ENCODE measurements at places on chromosomes 1 and 21.

GRCh38 chr1:118988186-118989005 lies at the start of gene TBX15:
Gene TBX15 (minus strand): TSS chr1:118988343. CDS start chr1:118987795, 548 bp downstream.
- DNase-seq = no peak

DNA sequence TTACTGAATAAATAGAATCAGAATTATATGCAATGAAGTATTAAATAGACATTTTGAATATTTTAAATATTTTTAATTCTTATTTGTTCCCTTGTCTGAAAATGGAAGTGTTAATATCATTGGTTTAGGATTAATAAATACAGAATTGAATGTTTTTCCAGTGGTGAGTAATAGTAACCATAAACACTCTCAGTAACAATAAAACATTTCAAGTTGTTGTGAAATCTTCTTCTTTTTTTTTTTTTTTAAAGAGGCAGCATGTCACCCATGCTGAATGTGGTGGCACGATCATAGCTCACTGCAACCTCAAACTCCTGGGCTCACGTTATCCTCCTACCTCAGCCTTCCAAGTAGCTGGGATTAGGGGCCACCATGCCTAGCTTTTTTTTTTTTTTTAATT lies 86.2 kb upstream of the ZBTB18 start:
- no peak for DNase-seq

DNA sequence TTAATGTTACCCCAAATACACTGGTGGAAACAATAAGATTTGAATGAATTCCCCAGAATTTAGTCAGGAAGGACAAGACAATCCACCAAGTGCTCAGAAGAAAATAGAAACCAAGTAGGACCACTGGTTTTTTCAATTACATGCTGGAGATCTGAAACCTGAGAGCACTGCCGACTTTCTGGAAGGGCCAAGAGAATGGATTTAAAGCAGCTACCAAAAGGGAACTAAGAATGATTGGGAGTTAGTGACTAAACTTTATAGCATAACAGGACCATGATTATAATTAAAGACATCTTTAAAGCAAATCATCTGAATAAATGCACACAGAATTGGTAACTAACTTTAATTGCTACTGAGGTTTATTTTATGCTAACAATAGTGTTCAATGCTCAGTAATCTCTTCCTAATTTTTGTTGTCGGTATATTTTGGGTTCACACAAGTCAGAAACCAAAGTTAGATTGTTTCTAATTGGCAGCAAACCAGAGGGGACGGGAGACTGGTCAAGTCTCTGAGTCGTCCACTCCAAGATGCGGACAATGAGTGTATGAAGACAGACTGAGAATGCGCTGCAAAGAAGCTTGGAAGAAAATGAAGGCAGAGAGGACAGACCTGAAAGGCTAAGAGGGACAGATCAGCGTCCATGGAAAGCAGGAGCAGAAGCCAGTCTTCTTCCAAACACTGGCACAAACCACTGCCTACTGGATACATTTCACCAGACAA lies 2.3 kb upstream of the RGS13 start:
- DNase-seq = no peak

DNA sequence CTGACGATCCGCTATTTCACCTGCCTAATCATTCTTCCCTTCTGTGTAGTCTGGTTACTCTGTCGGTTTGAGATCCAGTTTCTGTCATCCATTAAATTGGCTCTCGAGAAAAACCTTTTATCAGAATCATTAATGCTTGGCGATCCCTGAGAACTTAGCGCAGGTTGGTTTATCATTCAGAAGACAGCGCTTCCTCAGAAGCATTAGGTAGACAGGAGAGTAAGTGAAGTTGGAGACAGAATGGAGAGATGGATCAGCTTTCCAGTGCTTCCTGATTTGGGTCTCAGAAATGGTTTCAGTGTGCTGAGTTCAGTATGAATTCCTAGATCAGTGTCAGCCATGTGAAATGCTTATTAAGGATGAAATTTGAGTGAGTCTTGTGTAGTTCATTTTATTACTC lies 1.3 kb downstream of the USP1 start:
- no peak for DNase-seq

DNA sequence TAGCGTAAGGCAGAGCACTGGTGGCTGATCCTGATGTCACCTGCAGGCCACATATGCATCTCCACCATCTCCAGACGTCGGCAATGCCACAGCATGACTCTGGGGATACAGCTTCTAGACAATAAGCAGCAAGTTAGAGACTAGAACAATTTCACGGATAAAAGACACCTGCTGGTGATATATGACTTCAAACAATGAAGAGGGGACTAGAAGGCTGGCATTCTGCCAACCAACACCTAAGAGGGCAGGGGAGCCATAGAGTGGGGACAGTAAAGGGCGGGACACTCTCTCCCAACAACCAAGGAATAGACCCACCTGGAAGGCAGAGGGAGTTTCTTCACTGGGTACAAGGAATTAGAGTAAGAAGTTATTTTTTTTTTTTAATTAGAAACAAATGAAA lies 126.7 kb downstream of the SIM2 start:
- DNase-seq = no peak
